ENCODE measurements at places on chromosomes 11 and 22.

DNA sequence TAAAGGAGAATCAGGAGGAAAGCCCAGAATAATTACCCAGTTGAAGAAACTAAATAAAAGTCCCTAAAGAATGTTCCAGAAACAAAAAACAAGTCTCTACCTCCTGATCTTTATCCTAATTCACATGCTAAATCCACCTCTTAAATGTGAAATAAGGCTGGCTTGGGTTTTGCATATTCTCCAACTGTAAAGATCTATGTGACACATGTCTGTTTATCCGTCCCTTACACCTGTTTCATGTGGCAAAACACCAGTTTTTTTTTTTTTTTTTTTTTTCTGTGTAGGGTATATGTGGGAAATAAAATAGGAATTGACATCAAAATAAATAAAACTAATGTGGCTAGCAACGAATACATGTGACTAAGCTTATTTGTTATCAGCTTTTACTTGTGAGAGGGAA is 70.5 kb downstream of the NARS2 start:
- no peak for DNase-seq

DNA sequence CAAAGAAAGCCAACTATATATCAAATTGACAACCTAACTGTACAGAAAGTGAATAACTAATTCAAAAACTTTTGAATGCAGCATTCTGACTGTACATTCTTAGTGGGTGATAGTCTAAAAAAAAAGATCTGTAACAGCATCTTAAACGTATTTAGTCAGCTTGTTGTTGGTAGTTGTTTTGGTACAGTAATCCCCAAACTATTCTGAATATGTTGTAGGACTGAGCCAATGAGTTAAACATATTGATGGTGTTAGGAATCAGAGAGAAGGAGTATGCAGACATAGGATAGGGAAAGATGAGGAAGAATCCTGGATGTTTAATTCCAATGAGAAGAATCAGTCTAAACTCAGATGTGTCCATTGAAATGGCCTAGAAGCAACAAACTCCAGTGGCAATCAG is 41.9 kb upstream of the KIRREL3 start:
- no peak for DNase-seq

GRCh38 chr11:113293936-113294335 is 20.4 kb upstream of the TTC12 start:
- no peak for DNase-seq

DNA sequence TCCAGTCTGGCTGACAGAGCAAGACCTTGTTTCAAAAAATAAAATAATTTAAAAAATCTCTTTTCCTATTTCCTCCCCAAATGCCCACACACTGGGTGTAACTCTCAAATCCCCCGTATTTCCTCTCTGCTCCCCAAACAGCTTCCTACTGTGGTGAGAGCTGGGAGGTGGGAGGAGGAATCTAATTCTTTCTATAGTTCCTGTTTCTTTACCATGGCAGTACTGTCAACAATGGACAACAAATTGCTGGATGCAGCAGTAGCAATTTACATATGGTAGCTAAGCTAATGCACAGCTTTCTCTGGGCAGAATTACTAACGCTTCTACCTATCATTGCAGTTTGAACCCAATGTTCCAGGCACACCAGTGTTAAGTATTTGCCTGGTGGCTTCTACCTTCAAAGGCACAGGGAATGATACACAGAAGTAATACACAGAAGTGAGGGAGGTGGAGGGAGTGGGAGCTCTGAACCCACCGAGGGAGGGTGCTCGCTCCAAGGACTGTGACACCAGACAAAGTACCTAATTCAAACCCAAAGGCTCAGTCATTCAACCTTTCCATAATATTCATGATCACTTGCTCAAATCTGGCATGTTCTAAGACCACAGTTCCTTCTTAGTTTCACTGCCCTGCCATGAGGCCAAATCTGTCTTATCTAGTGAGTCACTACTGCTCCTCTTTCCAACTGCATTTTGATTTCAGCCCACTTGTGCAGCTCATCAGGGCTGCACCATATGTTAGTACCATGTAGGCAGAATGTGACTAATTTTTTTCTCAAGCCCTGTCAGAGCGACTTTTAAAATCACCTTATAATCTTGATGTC is 37.9 kb downstream of the CELF1 start:
- no peak for DNase-seq

DNA sequence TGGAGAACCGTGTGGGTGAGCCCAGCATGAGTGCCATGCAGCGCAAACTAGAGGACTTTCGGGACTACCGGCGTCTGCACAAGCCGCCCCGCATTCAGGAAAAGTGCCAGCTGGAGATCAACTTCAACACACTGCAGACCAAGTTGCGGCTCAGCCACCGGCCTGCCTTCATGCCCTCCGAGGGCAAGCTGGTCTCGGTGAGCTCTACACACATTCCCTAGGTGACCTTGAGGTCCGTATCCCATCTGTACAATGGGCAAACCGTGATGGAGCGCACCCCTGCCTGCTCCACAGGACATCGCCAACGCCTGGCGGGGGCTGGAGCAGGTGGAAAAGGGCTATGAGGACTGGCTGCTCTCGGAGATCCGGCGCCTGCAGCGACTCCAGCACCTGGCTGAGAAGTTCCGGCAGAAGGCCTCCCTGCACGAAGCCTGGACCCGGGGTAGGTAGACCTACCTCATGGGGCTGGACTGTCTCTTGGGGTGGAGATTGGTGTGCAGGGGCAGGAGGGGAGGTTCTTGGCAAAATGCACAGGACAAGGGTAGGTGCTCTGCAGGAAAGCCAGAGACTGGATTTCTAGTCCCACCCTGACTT is 10.6 kb downstream of the CTSF start:
- DNase-seq, result no peak

DNA sequence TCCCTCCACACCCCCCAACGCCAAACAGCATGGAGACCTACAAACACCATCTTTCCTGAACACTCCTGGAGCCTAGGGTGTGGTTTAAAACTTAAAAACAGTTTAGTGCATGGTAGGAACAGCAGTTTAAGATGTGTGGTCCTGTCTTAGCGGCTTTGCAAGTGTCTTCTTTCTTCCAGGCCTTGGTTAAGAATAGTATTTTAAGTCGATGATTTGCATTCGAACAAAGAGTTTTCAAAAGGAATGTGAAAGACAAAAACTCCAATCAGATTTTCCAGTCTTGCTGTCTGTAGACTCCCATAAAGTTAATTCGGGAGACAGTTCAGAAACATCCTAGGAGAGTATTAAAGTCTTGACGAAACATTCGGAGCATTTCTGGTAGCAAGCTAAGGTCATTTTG is 3.7 kb downstream of the FGF4 start:
- DNase-seq, result no peak

- no peak for DNase-seq
These were observed 78.5 kb downstream of the SPON1 start for GRCh38 chr11:14041040-14041439.

GRCh38 chr11:14119357-14119756 is 156.8 kb downstream of the SPON1 start:
- no peak for DNase-seq

- DNase-seq, result no peak
These were observed 6.6 kb downstream of the SNX19 start for GRCh38 chr11:130909650-130910049.

- DNase-seq, result no peak
These were observed 14.6 kb downstream of the GLB1L2 start for GRCh38 chr11:134346101-134346975.

DNA sequence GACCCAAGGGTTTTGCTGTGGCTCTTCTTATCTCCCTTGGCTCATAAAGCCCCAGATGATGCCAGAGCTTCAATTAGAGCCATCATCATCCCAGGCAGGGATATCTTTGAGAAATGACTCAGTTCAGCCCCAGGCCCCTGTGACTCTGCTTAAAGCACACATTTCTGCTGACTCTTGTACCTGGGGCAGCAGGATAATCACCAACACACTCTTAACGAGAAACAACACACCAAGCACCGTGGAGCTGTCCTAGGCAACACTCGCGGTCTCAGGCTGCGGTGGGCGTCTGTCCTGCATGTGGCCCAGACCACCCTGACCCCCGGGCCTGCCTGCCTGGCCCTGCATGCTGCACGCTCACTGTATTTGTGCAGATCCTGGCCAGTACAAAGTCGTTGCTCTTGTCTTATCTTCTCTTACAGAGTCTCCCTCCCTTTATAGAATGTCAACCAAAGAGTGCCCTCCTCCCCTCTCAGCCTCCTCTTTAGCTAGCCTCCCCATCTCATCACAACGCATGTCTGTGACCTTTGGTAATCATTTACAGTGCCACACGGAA is 114.2 kb upstream of the PARVA start:
- DNase-seq, result no peak

GRCh38 chr11:76313271-76313670 is 67.7 kb downstream of the THAP12 start:
- DNase-seq, result no peak

DNA sequence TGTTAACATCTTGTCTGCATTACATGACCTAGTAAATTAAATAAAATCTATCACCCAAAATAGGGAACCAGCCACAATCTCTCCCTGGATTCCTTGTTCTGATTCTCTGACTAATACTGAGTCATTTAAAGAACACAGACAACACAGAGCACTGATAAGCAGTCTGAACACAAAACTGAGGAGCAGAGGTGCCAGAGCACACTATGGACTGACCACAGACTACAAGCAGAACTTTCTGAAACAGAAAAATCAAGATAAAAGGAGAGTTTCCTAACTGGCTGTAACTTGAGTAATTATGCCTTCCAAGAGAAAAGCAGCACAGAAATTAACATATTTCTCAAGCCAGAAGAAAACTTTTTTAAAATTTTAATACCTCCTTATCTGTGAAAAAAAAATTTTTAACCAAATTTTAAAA is 128.8 kb downstream of the SGSM3 start:
- no peak for DNase-seq
